ENCODE measurements at places on chromosomes 2 and 18. TPM values are rescaled to one million over a fixed set of nuclear protein-coding genes. Genes with fewer than 3 reads are reported as not detected.

GRCh38 chr2:104787298-104788065 lies 66.4 kb upstream of the POU3F3 start:
- no peak for DNase-seq

DNA sequence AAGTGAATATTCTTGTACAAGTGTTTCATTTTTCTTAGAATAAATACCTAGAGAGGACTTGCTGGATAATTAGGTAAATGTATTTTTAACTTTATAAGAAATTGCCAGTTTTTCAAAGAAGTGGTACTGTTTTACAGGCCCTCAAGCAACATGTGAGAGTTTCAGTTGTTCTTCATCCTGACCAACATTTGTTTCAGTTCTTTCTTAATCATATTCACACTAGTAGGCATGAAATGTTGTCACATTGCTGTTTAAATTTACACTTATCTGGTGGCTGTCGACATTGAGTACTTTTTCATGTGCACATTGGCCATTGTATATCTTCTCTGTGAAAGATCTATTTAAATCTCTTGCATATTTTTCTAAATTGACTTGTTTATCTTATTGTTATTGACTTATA lies 178.1 kb downstream of the ACOXL start:
- no peak for DNase-seq

- DNase-seq: no peak
Observed at GRCh38 chr2:17160594-17160993, 357.6 kb downstream of the RAD51AP2 start.

DNA sequence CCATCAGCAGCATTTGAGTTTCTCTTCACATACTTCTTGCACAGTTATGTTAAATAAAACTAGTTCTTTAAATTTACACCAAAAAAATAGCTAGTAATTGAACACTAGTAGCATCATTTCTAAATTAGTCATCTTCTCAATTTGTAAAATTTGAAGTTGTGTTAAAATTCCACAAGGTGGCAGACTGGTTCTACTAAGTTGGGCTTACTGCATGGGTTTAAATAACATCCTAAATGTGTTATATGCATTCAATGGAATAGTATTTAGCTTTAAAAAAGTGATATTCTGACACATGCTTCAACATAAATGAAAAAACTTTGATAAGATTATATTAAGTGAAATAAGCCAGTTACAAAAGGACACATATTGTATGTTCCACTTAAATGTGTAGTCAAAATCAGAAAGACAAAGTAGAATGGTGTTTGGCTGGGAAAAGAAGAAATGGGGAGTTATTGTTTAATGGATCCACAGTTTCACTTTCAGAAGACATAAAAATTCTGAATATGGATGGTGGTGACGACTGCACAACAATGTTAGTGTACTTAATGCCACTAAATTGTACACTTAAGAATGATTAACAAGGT lies 28.7 kb upstream of the RPRD1A start:
- DNase-seq: no peak

- no peak for DNase-seq
Observed at GRCh38 chr18:13563390-13563805, 163.0 kb downstream of the FAM210A start.

GRCh38 chr2:133457861-133458260 lies 110.4 kb downstream of the NCKAP5 start:
- DNase-seq: no peak

- DNase-seq: no peak
Observed at GRCh38 chr2:109242654-109243331, 113.8 kb downstream of the SH3RF3 start.

DNA sequence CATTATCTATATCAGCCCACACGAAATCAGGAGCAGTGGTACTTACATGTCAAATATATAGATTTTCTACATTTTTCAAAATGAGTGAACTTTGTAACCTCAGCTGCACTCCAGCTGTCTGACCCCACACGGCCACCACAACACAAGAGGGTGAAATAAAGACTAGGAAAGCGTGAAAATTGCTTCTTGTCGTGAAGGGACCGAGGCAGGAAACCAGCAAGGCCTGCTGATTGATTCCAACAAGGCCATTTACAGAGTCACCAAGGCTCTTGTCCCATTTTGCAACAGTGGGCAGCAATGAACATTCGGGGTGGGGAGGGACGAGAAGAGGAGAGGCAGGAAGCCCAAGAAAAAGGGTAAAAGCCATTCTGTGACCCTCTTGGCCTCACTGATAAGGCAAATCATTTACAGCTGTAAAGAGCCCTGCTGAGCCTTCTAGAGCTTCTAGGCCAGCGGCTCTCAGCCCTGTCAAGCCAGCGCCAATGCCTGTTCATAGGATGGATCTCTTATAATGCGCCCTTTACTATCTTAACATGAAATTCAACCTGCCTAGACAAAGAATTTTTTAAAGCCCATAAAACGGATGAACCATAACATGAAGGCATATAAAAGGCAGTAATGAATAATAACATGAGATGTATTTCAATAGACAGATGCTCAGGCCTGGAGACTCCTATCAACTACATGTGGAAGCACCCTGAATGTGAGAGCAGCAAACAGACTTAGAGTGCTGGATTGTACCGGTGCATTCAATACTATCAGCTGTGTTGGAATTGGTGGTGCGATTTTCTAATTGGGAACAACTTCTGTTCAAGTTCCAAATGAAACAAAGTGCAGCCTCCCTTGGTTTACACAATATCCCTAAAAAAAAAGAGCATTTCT lies 269.0 kb downstream of the CDCA7 start:
- DNase-seq: no peak

- no peak for DNase-seq
Observed at GRCh38 chr2:121039679-121040078, 245.3 kb downstream of the TFCP2L1 start.

DNA sequence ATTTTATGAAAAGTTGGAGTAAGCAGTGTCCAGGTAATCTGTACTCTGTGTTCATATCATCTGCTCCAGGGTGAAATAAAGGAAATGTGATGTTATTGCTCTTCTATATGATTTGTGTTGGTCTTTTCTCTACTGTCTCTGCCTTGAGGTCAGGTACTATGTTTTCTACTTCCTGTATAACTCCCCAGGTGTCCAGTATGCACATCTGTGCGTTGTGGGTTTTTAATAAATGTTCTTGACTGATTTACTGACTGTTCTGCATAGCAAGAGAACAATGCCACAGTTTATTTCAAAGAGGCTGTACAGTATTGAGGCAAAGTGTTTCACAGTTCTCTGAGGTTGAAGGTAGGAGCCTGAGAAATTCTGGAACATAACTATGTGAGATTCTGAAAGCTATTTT lies 89.7 kb downstream of the BABAM2 start:
- no peak for DNase-seq

DNA sequence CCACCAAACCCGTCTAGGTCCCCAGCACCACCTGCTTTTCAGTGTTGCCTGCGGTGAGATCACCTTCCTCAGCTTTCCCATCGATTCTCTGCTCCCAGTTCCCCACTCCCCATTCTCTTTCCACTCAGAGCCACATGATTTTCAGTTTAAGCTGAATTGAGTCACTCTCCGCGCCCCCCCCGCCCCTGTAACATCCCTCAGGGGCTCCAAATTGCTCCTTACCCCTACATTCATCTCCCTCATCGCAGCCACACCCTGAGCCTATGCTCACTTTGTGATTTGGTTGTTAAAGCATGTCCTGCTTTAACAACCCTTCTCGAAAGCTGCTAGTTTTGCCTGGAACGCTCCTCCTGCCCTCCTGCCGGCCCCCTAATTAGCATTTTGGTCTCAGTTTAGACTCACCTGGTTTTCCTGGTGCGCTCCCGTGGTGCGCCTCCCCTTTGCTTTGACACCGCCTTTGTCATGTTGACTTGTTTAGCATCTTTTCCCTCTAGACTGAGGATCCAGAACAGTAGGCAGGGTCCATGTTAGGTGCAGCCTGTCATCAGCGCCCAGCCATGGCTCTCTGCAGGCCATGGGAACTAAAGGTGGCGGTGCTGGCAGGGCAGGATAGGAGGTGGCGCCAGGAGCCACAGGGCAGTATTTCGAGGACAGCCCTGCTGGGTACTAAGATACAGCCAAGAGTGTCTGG lies 60.8 kb downstream of the ST3GAL5 start:
- DNase-seq: no peak

Gene IHH
- total RNA-seq: 4.9 TPM

- no peak for DNase-seq
Observed at GRCh38 chr2:156892467-156893281, 364.8 kb upstream of the GALNT5 start.

Gene SMYD1
- not detected for total RNA-seq

GRCh38 chr2:199744724-199745123 lies 106.3 kb downstream of the FTCDNL1 start:
- no peak for DNase-seq

DNA sequence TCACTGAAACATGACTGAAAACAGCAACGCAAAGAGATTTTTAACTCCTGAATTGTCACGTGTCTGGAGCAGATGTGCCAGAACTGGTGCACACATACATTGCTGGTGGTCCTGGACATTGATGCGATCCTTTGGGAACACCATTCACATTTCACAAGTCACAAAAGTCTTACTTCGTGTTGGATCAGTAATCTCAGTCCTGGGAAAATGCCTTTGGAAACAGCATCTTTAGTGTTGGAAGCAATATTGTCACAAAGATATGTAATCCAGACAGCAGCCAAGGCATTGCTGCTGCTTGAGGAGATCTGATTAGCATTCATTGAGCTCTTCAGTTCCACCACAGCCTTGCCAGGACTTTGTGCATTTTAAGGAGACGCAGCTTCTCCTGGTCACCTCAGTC lies 126.2 kb upstream of the SH3BP4 start:
- no peak for DNase-seq

Gene CCBE1
- total RNA-seq: 5.8 TPM

- no peak for DNase-seq
Observed at GRCh38 chr2:9781252-9781651, 62.0 kb upstream of the TAF1B start.

- no peak for DNase-seq
Observed at GRCh38 chr2:190867212-190867611, 13.4 kb upstream of the GLS start.

DNA sequence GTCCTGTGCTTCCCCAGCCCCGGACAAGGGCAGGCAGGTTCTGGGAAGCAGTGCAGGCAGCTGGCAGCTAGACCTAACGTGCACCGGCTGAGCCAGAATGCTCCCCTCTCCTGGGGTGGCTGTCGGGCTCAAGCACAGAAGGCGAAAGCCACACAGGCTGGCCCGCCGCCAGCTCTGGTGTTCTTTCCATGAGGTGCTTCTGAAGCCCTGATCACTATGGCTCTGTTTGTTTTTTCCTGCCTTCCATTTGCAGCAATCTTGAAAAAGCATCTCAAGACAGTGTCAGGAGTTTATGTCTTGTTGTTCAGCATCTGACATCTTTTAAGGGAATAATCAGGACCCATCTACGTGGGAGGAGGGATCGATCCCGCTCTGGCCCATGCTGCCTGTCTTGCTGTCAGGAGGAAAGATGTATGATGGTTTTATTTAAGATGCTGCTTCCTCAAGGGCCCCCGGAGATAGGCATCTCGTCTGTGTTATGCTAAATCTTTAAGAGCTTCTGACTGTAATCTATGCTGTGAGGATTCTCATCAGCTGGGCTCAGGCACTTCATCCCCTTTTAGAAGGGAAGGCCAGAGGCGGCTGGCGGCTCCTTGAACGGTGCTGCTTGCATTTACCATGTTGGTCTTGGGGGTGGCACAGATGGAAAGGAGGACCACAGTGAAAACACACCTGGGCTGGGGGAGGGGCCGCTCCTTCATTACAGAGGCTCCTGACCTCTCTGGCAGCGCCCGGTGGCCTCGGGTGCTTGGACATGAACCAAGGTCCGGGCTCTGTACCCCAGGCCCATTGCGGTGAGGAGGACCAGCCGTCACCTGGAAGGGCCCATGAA lies 118.5 kb upstream of the HDAC4 start:
- no peak for DNase-seq

Gene RPRM
- not detected for total RNA-seq

All from left lobe of liver (tissue), 2 donors.